ENCODE measurements at places on chromosomes 13 and 19. TPM values are rescaled to one million over a fixed set of nuclear protein-coding genes. Genes with fewer than 3 reads are reported as not detected.

The GGN gene
- total RNA-seq: 1.2 TPM

The TNFSF9 gene
- 5.7 TPM for total RNA-seq

The ZNF470 gene
- 6.0 TPM for total RNA-seq

The ZNF229 gene
- 17.2 TPM for total RNA-seq

The MZF1 gene
- total RNA-seq: 27.6 TPM

The PRSS57 gene
- total RNA-seq: not detected

The PRKCSH gene
- total RNA-seq: 134 TPM

The KIR2DL4 gene
- total RNA-seq: not detected

The MVB12A gene
- 68.2 TPM for total RNA-seq

The RHPN2 gene
- total RNA-seq: 7.3 TPM

The PRR19 gene
- 0.32 TPM for total RNA-seq

The CGB2 gene
- not detected for total RNA-seq

The ZNF486 gene
- total RNA-seq: 5.8 TPM

The IQCN gene
- total RNA-seq: 4.1 TPM

The TMEM150B gene
- not detected for total RNA-seq

The SHKBP1 gene
- total RNA-seq: 30.4 TPM

The S1PR4 gene
- total RNA-seq: not detected

The VSIG10L gene
- total RNA-seq: 0.49 TPM

The CD33 gene
- total RNA-seq: not detected

The ZNF382 gene
- 12.9 TPM for total RNA-seq

The B3GNT3 gene
- not detected for total RNA-seq

The ZNF681 gene
- 0.61 TPM for total RNA-seq

The SH2D3A gene
- total RNA-seq: not detected

The EDNRB gene
- total RNA-seq: 0.97 TPM

The CACNA1A gene
- total RNA-seq: 23.5 TPM

The HSH2D gene
- not detected for total RNA-seq

The NAPSA gene
- total RNA-seq: not detected

The KLK7 gene
- 0.32 TPM for total RNA-seq

The SYDE1 gene
- 90.7 TPM for total RNA-seq

The NKPD1 gene
- total RNA-seq: not detected

The MPHOSPH8 gene
- 9.4 TPM for total RNA-seq

The ZNF677 gene
- total RNA-seq: 29.4 TPM

The KLK8 gene
- total RNA-seq: 0.16 TPM

The ANKRD24 gene
- 0.49 TPM for total RNA-seq

The PPP1R13L gene
- total RNA-seq: 22.0 TPM

The SLITRK1 gene
- under 0.01 TPM for total RNA-seq

The GGACT gene
- total RNA-seq: 11.4 TPM

The FCAR gene
- not detected for total RNA-seq

The KL gene
- total RNA-seq: under 0.01 TPM

The CCDC8 gene
- 12.8 TPM for total RNA-seq

The WDR87 gene
- total RNA-seq: under 0.01 TPM

The DHDH gene
- not detected for total RNA-seq

The C19orf81 gene
- not detected for total RNA-seq

The TMPRSS9 gene
- not detected for total RNA-seq

The S1PR2 gene
- 33.5 TPM for total RNA-seq

The NXNL1 gene
- not detected for total RNA-seq

The URAD gene
- not detected for total RNA-seq

The CEACAM7 gene
- not detected for total RNA-seq

The NR2F6 gene
- 42.7 TPM for total RNA-seq

The CFAP97D2 gene
- not detected for total RNA-seq

The PPP2R1A gene
- total RNA-seq: 218 TPM

The KRTDAP gene
- total RNA-seq: not detected

The CLC gene
- total RNA-seq: not detected

The SLC25A42 gene
- total RNA-seq: 8.9 TPM

The ZSWIM4 gene
- total RNA-seq: 8.4 TPM
